ENCODE measurements at places on chromosomes 13 and 19.

DNA sequence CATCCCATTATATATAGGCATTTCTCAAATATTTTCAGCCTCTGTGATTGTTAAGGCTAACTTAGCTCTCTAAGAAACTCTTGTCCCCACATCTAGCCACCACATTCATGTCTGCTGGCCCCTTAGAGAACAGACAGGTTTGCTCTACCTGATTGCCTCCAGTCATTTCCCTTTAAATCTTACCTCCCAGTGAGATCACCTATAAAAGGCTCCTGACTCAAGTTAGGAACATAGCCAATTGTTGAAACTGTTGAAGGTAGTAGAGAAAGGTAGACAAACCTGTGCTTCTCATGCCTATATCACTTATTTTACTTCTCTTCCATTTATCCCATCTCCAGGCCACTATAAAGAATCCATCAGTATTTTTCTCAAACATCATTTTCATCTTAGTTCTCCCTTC is 771.4 kb downstream of the DIAPH3 start:
- no peak for DNase-seq

DNA sequence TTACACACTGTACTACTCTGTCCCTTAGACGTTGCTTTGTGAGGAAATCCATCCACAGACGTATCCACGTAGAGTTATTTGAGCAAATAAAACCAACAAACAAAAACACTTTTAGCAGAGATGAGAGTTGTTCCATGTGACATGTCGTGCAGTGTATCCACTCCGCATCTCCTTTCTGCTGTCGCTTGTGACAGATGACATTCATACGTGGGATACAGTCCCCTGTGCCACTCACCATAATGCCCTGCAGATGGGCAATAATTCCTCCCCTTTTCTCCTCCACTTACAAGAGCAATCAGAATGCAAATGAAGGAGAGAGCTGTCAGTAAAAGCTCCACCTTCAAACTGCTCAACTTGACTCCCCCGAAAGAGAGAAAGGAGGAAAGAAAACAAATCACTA is 26.0 kb downstream of the IRS2 start:
- DNase-seq: no peak

DNA sequence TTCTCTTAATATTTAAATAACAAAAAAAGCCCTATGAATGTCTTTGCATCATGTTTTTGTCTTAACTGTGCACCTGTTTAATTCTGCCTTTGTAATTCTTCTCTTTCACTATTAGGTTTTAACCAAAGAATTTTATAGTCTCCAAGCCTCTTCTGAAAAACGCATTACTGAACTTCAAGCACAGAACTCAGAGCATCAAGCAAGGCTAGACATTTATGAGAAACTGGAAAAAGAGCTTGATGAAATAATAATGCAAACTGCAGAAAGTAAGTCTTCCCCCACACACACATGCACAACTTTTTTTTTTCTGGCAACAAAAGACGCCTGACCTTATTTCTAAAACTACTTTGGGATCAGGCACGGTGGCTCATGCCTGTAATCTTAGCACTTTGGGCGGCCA is 126.5 kb downstream of the PIBF1 start:
- DNase-seq: no peak

- no peak for DNase-seq
Observed at GRCh38 chr13:28273919-28274318, 135.6 kb downstream of the PAN3 start.

DNA sequence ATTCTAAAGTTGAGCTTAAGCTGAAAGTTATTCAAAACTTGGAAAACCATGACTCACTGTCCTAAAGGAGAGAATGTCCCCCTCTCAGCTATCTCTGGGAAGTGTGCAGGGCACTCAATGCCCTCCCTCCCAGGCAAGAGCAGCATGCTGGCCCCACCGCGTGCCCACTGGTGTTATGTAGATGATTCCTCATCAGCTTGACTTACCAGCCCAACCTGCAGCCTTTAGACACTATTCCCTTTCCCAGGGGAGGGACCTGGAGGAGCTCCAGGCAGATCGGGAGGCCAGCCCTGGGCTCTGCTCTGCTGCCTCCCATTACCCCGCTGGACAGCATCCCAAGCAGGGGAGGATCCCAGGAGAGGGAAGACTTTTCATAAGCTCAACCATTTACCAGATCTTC is 124.6 kb downstream of the FGF14 start:
- DNase-seq: no peak

DNA sequence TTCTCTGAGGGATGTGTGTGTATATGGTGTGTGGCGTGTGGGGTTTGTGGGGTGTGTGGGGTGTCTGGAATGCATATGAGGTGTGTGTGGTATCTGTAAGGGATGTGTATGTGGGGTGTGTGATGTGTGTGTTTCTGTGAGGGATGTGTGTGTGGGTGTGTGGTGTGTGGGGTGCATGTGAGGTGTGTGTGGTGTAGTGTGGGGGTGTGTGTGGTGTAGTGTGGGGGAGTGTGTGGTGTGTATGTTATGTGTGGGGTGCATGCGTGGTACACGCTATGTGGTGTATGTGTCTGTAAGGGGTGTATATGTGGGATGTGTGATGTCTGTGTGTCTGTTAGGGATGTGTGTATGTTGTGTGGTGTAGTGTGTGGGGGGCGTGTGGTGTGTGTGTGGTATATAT is 300.0 kb downstream of the FGF9 start:
- no peak for DNase-seq

GRCh38 chr19:41849067-41849466 is 4.2 kb downstream of the DMRTC2 start:
- no peak for DNase-seq

Data from CD4-positive, alpha-beta T cell treated with Interleukin-1 beta for 1 hour (primary cell).